ENCODE measurements at places on chromosomes 12 and 14.
A peak's percentile ranks its signal among the peaks of the same experiment; 100 is the strongest.

- no peak for DNase-seq
Measured at GRCh38 chr12:82359115-82359478, 768 bp downstream of the METTL25 start.

GRCh38 chr14:52000696-52001095 is 11.3 kb downstream of the RTRAF start:
- no peak for DNase-seq

GRCh38 chr12:91099341-91099740 is 12.0 kb downstream of the LUM start:
- no peak for DNase-seq

DNA sequence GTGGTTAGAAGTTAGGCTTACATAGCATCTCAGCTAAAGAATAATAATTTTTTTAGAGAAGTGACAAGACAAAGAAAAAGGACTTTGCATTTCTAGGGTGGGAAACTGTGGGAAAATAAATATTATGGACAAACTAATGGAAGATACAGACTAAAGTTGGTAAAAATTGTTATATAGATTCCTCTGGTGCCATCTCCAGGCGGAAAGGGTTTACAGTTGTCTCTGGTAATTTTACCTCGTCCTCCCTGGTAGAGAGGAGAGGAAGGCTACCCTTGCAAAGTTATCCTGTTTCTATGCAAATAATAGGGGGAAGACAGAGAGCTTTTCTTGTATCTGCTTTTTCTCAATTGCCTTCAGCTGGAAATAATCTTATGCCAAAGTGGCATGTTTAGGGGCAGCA is 5.2 kb downstream of the OR11G2 start:
- no peak for DNase-seq

DNA sequence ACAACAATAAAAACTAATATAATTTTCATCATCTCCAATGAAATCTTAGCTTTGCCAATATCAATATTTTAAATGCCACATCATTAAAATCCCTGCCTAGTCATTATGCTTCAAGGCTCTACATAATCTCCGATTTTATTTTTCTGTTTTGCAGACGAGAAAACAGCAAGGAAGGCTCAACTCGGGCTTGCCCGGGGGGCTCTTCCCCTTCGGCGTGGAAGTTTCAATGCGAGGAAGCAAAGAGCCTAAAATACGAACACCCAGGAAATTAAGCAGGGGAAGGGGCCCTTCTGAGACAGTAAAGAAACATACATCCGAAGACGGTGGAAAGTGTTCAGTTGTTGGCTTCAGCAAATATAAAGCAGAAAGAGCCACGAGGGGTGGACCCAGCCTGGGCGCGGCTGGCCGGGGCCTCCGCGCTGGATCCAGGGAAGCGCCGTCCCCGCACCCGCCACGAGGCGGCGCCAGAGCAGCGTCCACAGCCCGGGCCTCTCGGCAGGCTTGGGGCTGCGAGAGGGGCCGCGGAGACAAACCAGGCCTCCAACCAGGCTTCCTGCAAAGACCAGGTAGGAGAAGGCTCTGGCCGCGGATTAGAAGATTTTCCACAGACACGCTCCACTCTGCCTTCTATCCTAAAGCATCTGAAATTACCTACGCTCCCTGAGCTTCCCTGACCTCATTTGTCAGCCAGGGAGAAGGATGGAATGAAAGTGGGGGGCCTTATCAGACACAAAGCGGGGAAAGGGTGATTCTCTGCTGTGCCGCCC is 77.2 kb downstream of the SERPINA3 start:
- DNase-seq = peak; percentile 7

DNA sequence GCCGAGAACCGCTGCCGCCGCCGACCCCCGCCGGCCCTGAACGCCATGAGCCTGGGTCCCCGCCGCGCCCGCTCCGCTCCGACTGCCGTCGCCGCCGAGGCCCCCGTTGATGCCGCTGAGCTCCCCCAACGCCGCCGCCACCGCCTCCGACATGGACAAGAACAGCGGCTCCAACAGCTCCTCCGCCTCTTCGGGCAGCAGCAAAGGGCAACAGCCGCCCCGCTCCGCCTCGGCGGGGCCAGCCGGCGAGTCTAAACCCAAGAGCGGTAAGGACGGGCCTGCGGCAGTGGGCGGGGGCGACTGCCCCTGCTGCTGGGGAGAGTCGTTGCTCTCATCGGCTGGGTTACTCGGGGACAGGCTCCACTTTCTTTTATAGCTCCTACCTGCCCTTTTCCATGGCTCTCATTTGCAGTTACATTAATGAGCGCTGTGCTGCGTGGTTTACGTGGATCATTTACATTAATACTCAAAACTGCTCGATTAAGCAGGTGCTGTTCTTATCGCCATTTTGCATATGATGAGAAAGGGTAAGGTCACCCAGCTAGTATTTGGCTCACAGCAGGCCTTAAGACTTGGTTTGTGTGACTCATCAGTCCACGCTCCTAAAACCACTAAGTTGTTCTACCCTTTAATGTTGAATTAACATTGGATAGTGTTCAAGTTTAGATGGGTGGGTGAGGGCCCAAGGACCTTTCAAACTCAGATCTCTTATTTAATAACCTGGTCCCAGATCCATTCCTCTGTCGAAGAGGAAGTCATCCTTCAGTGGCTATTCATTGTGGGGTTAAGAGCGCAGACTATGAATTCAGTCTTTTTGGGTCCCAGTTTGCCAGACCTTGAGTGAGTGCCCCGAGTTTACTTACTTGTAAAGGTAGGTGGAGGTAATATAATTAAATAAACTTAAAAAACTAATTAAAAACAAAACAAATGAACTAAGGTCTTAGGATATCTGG is 823 bp downstream of the RNF10 start:
- peak; percentile 26 for DNase-seq

GRCh38 chr14:76002383-76002782 is 16.8 kb downstream of the IFT43 start:
- no peak for DNase-seq

GRCh38 chr14:29529418-29529817 is 398.2 kb downstream of the PRKD1 start:
- no peak for DNase-seq

DNA sequence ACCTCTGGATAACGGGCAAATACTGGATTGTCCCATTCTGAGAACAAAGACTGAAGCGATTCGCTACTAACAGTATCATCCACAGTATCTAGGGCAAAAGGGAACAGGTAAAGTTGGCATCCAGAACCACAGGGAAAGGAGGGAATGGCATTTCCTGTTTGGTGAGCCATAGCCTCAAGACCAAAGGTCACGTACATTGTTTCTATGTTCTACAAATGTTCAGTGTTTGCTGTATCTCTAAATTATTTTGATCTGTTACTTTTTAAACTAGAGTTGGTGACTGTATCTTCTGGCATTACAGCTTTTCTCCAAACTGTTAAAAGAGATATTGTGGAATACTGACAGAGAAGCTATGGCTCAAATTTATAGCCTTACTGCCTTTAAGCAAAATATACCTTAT is 9.7 kb downstream of the MLH3 start:
- no peak for DNase-seq

DNA sequence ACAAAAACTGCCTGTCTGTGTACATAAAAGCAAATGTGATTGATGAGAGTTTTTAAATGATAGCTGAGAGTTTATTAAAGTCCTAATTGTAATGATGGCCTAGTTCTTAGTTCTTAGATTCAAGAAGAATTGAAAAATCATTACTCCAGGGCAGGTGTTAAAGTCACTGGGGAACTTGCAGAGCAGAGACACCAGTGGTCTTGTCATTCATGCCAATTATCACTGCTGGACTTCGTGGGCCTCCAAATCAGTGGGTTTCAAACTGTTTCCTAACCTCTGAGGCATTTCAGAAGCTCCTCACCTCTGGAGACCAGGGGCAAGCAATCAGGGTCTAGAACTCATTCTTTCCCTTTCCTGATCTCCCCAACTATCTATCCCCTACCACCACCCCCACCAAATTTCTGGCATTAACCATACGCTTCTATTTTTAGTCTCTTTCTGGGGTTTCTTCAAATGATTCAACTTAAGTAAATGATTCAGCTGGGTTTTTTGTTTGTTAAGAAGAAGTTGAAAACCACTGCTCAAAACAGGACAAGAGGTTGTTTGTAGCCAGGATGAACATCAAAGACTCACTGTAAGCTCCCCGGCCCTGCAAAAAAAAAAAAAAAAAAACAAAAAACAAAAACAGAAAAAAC is 80.1 kb downstream of the CEP83 start:
- DNase-seq = no peak

DNA sequence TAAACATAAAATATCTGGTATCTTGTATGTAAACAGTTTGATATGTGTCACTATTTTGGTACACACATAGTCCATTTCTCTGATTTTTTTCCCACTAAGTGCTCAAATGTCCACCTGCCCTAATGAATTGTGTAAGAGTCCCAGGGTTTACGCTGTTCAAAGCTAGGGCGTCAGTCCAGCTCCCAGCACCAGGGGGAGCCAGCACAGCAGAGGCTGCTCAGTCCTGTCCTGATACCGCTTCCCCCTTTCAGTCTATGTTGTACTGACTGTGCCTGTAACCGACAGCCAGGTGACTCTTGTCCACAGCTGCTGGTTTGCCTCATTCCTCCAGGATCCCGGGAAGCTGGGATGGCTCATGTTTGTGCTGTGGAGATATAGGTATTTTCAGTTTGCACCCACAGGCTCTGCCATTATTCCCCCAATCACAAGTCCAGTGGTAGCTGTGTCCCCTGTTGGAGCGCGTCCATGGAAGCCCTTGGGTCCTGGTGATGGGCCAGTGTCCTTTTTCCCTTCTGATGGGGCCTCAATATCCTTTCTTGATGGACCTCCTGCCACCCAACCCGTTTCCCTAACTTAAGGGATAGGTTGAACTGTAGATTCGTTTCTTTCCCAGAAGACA is 242.0 kb downstream of the NEDD1 start:
- no peak for DNase-seq

DNA sequence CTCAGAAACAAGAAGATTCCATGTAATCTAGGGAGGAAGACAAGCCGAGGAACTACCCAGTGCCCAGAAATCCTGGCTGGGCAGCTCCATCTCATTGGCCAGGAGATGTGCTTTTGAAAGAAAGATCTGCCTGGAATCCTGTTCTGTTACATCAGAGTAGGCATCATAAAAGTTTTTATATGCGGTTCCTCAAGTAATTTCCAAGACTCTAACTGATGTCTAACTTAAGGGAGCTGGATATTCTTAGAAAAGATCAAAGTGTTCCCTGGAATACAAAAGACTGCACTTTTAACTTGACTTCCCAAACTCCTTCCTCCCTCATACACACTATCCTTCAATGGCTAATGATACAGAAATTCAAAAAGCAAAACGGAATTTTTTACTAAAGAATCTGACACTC is 16.3 kb downstream of the RHOJ start:
- no peak for DNase-seq

DNA sequence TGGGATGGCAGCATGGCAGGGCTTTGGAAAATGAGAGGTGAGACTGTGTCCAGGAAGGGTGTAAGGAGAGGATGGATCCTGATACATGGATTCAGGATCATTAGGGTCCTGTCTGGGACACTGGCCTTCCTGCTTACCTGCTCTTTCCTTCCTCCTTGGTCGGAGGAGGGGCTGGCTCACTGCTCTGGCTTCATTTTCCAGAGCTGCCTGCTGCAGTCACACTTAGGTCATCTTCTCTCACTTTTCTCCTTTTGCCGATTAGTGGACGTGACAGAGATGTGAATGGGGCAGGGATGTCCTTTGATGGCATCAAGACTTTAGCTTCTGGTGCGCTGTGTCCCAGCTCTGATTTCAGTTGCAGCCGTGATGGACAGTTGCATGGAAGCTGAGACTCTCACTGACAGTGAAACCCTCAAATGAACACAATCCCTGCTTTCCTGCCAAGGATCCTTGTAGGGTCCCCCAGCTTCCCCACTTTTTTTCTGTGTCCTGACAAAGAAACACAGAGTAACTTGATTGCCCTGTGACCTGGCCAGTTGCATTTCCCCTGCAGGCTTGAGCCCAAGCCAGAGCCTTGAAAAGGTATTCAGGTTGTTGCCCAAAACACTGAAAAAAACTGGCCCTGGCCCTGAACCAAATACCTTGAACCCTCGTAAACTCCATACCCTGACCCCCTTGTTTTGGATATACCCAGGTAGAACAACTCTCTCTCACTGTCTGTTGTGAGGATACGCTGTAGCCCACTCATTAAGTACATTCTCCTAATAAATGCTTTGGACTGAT is 756 bp upstream of the CIDEB start:
- DNase-seq = no peak

GRCh38 chr14:75906680-75907280 is 75.0 kb downstream of the TGFB3 start:
- peak; percentile 42 for DNase-seq

GRCh38 chr14:105467942-105468471 is 6.6 kb upstream of the CRIP2 start:
- no peak for DNase-seq

DNA sequence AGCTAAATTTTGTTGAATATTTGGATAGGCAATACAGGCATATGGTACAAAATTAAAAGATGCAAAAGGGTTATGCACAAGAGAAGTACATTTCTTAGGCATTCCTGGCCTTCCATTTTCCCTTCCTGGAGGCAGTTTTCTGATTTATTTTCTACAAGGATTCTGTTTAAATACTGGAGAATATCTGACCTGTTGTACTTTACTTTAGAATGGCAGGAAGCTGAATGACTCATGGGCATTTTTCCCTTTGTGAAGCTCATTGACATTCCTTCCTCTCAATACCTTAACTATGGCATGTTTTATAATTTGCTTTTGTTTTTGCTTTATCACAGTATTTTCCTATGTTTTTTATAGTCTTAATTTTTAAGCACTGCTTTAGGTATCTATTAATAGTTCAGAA is 62.7 kb downstream of the RCOR1 start:
- no peak for DNase-seq

- no peak for DNase-seq
Measured at GRCh38 chr12:100942984-100943749, 148.6 kb downstream of the ANO4 start.

DNA sequence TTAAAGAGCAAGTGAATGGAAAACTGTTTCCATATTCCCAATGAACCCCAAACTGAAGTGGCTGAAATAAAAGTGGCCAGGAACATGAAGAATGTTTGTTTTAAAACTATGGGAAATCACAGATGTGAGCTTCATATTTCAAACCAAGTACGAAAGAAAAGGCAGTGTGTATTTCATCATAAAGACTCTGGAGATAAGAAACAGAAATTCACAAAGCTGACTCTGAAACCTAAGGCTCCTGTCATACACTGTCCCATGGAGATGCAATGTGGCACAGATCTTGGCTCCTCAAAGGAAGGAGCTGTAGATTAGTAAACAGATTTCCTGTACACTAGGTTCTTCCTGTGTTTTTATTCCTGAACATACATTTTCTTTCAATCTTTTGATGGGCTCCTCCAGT is 304.4 kb downstream of the MED13L start:
- no peak for DNase-seq

DNA sequence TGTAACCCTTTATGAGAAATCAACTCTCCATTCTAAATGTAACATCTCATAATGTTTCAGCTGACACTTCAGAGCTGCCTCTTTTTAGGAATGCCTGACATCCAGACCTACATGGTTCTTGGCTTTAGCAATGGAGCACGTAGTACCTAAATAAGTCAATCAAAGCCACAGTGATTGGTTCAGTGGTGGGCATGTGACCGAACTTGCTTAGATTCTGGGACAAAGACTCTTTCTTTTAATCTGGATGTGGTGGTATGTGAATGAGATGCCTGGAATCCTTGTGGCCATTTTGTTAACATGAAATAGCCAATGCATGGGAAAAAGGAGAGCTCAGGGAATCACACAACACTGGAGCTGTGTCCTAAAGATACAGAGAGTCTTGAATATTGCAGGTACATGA is 11.8 kb downstream of the GPR65 start:
- no peak for DNase-seq

All from activated naive CD4-positive, alpha-beta T cell (primary cell).